Spinal cord (tissue), 10 donors: ENCODE measurements at places on chromosomes 7 and 10.
A peak's percentile ranks its signal among the peaks of the same experiment; 100 is the strongest.

GRCh38 chr10:37856881-37857286 lies 526 bp downstream of the ZNF248 start:
- peak; percentile 13 for DNase-seq

DNA sequence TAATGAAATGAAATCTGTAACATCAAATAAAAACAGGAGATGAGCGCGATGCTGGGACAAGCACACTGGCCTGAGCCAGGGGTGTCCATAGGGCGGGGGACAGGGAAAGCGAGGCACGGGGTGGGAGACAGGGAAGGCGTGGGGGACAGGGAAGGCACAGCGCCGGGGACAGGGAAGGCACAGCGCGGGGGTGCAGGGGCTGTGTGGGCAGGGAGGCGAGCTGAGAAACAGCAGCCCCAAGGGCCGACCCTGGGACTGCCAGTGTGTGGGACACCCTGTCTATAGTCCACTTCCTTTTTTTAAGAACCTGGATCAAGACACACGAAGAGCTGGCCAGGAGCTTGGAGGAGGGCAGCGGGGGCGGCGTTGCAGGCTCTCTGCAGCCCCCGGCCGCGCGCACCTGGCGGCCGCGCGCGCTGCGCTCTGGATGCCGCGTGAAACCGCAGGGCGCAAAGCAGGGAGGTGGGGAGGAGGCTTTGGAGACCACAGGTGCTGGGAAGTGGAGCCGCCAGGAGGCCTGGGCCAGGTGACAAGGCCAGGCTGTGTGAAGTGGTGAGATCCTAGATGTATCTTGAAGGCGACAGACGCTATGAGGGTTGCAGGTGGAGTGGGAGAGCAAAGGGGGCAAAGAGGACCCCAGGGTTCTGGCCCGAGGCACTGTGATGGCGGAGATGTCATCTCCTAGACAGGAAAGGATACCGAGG lies 157.7 kb downstream of the COBL start:
- no peak for DNase-seq

- no peak for DNase-seq
Observed at GRCh38 chr7:47095946-47096345, 486.0 kb downstream of the TNS3 start.

DNA sequence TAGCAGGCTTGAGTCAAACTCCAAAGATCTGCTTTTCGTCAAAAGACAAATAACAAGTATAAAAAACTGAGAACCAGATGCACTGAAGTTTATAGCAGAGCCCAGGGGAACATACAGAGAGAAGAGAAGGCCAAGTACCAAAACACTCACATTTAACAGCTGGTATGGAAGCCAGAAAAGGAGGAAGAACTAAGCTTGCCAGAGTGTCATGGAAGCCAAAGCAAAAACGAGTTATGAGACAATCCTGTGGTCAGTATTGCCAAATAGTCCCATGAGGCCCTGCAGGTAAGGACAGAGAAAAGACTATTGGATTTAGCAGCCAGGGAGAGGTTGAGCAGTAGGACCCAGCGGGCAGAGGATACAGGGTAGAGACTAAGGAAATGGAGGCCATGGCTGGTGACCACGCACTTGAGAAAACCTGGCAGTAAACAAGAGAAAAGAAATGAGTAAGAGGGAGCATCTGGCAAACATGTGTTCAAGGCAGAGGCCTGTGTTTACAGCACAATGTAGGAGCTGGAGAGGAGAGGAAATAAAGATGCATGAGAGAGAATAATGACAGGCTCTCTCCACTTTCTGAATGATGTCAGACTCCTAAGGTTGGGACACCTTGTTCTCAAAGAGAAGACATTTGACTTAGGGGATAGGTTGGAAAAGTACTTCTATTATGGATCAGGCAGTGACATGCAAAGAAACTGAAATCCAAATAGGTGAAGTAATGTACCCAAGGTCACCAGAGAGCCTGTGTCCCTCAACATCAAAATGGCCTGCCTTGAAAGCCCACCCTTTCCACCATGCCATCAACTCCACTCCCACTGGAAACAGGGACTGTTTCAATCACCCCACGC lies 9.1 kb downstream of the CREB3L2 start:
- DNase-seq: no peak

- no peak for DNase-seq
Observed at GRCh38 chr7:64889686-64890162, 13.3 kb upstream of the ZNF273 start.

GRCh38 chr7:20152511-20152910 lies 64.7 kb downstream of the MACC1 start:
- no peak for DNase-seq

DNA sequence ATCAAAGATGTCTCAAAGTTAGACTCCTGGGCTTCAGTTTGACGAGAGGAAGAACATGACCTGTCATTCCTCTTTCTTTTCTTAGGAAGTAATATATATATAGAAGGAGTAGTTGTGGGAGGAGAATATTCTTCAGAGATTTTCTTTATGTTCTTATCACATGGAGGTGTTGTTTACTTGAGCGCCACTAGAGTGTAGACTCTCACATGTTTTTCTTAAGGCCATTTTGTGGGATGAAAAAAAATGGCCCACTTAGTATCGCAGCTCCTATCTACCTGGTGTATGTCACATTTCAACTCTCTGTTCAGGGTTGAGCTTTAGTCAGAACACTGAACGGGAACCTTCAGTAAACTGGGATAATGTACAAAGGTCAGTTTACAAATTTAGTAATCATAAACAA lies 645.2 kb downstream of the PHTF2 start:
- no peak for DNase-seq

DNA sequence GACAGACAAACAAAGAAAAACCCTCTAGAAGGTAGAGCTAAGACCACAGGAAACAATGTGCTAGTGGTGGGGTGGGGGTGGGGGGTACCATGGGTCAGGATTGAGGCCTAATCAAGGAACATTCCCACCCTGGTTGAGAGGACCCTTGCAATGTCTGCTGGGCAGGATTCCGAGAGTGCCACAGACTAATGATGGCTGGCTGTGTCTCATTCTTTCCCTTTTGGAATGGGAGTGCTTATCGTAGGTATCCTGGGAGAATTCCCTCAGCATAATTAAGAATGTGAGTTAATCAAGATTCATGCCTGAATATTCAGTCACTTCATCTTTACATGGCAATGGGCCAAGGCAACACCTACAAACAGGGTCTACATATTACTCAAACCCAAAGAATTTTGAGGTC lies 14.7 kb upstream of the MTPN start:
- no peak for DNase-seq

DNA sequence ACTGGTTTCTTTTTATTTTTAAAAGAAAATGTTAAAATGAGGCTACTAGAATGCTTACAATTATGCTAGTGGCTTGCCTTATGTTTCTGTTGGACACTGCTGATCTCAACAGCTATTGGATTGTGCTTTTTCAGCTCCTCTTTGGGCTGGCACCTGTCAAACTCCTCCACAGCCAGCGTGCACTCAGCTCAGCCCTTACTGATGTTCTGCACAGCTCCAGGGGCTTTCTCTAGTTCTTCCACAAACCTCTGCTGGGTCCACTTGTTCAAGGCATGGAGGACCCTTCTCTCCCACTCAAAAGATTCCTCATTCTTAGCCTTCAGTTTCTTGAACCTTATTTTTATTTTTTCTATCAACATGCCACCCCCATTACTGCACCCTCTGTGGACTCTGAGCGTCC lies 96.0 kb downstream of the VIPR2 start:
- DNase-seq: no peak

- DNase-seq: no peak
Observed at GRCh38 chr10:48322017-48322416, 15.5 kb downstream of the MAPK8 start.

- DNase-seq: no peak
Observed at GRCh38 chr7:6175645-6176044, 96.8 kb downstream of the CYTH3 start.

- DNase-seq: no peak
Observed at GRCh38 chr7:151148319-151149259, 18.9 kb downstream of the GBX1 start.

- no peak for DNase-seq
Observed at GRCh38 chr10:4984223-4984622, 19.4 kb downstream of the AKR1C2 start.

- DNase-seq: no peak
Observed at GRCh38 chr10:57897611-57898010, 370.1 kb downstream of the IPMK start.
